ENCODE measurements at places on chromosomes 4 and X.

DNA sequence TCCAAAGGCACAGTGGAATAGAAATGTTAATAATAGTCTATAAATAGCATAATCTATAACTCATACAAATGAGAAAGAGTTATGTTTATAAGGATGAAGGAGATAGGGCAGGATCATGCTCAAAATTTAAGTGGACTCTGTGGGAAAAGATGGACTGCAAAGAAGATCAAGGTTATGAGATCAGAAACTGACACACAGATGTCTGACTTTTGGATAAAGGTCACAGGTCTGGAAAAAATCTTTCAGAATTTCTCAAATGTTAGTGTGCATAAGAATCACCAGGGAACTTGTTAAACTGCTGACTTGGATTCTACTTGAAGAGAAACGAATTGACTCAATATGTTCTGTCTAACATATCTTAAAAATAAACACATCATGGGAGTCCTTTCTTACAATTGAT, 104.1 kb downstream of the FSTL5 start:
- no peak for DNase-seq

- DNase-seq = no peak
These were observed 250.5 kb upstream of the PRKX start for GRCh38 chrX:3963980-3964379.

- no peak for DNase-seq
These were observed 20.8 kb upstream of the PRSS48 start for GRCh38 chr4:151256134-151256533.

- no peak for DNase-seq
These were observed 1006.3 kb upstream of the AGA start for GRCh38 chr4:178448372-178449035.

Data from NCI-H510A (cell line).